ENCODE measurements at places on chromosomes 6 and 20. TPM values are rescaled to one million over a fixed set of nuclear protein-coding genes. Genes with fewer than 3 reads are reported as not detected.

The NR2E1 gene
- total RNA-seq: not detected

The REM1 gene
- total RNA-seq: 1.3 TPM

The WFDC12 gene
- total RNA-seq: not detected

The SLC44A4 gene
- 74.2 TPM for total RNA-seq

- DNase-seq: no peak
These were observed 255.6 kb downstream of the LRFN2 start for GRCh38 chr6:40331545-40331944.

GRCh38 chr20:48384147-48384818, 443.5 kb downstream of the PREX1 start:
- no peak for DNase-seq

- no peak for DNase-seq
These were observed 343.5 kb downstream of the RFPL4B start for GRCh38 chr6:112690497-112691202.

GRCh38 chr6:30087876-30088275, 12.3 kb upstream of the RNF39 start:
- DNase-seq: no peak

DNA sequence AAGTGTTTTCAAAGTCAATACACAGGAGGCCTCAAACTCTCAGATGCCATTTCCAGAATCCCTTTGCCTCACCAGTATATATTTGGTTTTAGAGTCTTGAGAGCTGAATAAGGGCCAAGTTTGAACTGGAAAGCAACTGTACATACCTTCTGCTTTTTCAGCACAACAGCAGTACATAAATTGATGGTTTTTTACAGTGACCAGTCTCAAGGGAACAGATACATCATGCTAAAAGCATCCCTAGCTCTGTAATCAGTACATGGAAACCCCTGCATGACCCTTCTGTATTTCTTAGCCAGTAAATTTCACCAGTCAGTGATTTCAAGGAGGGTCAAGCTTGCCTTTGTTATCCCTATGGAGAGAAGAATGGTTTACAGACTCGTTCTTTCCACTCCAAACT, 40.6 kb upstream of the ECHDC1 start:
- DNase-seq: peak; percentile 65

- DNase-seq: no peak
These were observed 4.9 kb downstream of the XPO5 start for GRCh38 chr6:43570876-43571441.

DNA sequence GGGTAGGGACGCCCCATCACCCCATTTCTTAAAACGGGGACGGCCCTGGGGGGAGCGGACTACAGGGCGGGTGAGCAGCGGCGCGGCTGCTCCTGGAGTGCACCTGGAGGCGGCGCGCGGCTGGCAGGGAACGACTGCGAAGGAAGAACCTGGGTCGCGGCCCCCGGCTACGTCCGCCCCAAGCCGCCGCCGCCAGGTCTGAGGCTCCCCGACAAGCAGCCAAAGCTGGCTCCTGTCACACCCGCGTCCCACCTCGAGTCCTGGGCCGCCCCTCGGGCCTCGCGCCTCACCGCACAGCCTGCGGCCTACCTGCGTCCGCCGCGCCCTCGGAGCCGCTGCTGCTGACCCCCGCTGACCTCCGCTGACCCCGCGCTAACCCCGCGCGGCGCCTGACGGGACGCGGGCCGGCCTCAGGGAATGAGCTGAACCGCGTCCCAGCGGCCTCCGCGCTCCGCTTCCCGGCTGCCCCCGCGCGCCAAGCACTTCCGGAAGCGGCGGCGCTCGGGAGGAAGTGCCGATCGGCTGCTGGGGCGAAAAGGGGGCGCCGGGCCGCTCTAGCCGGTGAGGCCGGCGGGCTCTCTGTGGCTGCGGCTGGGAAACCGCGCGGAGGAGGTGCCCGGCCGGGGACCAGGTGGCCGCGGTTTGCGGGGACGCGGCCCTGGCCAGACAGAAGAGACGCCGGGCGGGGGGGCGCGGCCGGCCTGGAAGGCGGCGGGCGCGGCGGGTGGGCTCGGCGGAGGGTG, at the start of the genes ARFRP1 and ZGPAT:
TSS of gene ARFRP1 (minus strand) at position 419 of the 743 bp plus-strand sequence. CDS start 885 bp downstream, outside the sequence.
TSS of gene ZGPAT (plus strand) at position 482 of the 743 bp plus-strand sequence. CDS start 542 bp downstream, outside the sequence.
- DNase-seq: peak; percentile 96
